ENCODE measurements at places on chromosomes 2 and 18. TPM values are rescaled to one million over a fixed set of nuclear protein-coding genes. Genes with fewer than 3 reads are reported as not detected.

ELOA2 gene
- not detected for total RNA-seq

KCNIP3 gene
- total RNA-seq, result 0.77 TPM

ZSWIM2 gene
- under 0.01 TPM for total RNA-seq

NBAS gene
- total RNA-seq, result 90.7 TPM

MC5R gene
- under 0.01 TPM for total RNA-seq

LOXHD1 gene
- not detected for total RNA-seq

TET3 gene
- 2.5 TPM for total RNA-seq

ZBTB7C gene
- not detected for total RNA-seq

ACOXL gene
- total RNA-seq, result not detected

PNKD gene
- total RNA-seq, result 18.0 TPM

COL6A3 gene
- 664 TPM for total RNA-seq

MRPS5 gene
- 47.1 TPM for total RNA-seq

ARHGEF4 gene
- 0.58 TPM for total RNA-seq

LHCGR gene
- total RNA-seq, result not detected

CD28 gene
- not detected for total RNA-seq

HES6 gene
- 0.56 TPM for total RNA-seq

SERPINB3 gene
- total RNA-seq, result not detected

SERPINB12 gene
- not detected for total RNA-seq

ERMN gene
- total RNA-seq, result 0.28 TPM

HMSD gene
- total RNA-seq, result under 0.01 TPM

FLACC1 gene
- 0.38 TPM for total RNA-seq

BCL11A gene
- total RNA-seq, result 0.19 TPM

TMEM37 gene
- total RNA-seq, result under 0.01 TPM

ASXL3 gene
- total RNA-seq, result 1.1 TPM

TAF4B gene
- 2.3 TPM for total RNA-seq

CHRNG gene
- not detected for total RNA-seq

SPP2 gene
- total RNA-seq, result not detected

ST6GAL2 gene
- total RNA-seq, result under 0.01 TPM

NEURL3 gene
- total RNA-seq, result not detected

REG3A gene
- total RNA-seq, result not detected

TTN gene
- total RNA-seq, result 0.85 TPM

TMEM169 gene
- total RNA-seq, result 0.28 TPM

HOXD3 gene
- 0.28 TPM for total RNA-seq

CCDC148 gene
- 2.0 TPM for total RNA-seq

SERPINB2 gene
- 0.38 TPM for total RNA-seq

CFC1 gene
- not detected for total RNA-seq

All from regular cardiac myocyte (primary cell).